ENCODE measurements at places on chromosomes 6 and 20. TPM values are rescaled to one million over a fixed set of nuclear protein-coding genes. Genes with fewer than 3 reads are reported as not detected.
A peak's percentile ranks its signal among the peaks of the same experiment; 100 is the strongest.

The HM13 gene
- 176 TPM for polyA plus RNA-seq

- H3K36me3 ChIP-seq = no peaks in the 10 kb centered on the region
- no peaks in the 10 kb centered on the region for H3K4me1 ChIP-seq
- no peaks in the 10 kb centered on the region for H3K27me3 ChIP-seq
- DNase-seq = no peak
Observed at GRCh38 chr6:93040375-93040774, 379.0 kb downstream of the EPHA7 start.

The PLCB4 gene
- 7.0 TPM for polyA plus RNA-seq

GRCh38 chr6:52144196-52145076 is 41.7 kb upstream of the IL17A start:
- H3K4me3 ChIP-seq = no peak overlapping the region
- H3K36me3 ChIP-seq = no peaks in the 10 kb centered on the region
- peaks cover 5% of the 10 kb centered on the region for H3K27me3 ChIP-seq
- no peak overlapping the region for H3K27ac ChIP-seq
- no peak for DNase-seq
- H3K4me1 ChIP-seq = no peaks in the 10 kb centered on the region

- no peaks in the 10 kb centered on the region for H3K36me3 ChIP-seq
- DNase-seq = peak; percentile 82
- no peak overlapping the region for H3K4me3 ChIP-seq
- no peaks in the 10 kb centered on the region for H3K27me3 ChIP-seq
Observed at GRCh38 chr6:14144678-14145113, 27.1 kb downstream of the CD83 start.

DNA sequence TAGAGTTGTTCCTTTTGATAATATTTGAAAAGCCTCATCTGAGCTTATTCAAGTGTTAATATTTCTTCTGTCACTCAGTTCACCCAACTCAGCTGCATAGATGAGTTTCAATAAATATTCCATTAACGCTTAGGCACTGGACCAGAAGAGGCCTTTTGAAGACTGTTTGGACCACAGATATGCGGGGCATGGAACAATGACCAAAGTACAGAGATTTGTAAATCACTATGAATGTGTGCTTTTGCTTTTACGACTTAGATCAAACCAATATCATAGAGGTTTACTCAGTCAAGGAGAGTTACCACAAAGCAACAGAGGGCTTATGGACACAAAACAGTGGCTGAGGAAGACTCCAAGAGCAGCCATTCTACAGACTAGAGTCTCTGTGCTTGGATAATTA is 99.9 kb downstream of the RTN4IP1 start:
- no peak overlapping the region for H3K4me3 ChIP-seq
- H3K36me3 ChIP-seq = peaks cover 62% of the 10 kb centered on the region
- H3K27ac ChIP-seq = peak overlapping the region; percentile 100
- H3K27me3 ChIP-seq = no peaks in the 10 kb centered on the region
- H3K4me1 ChIP-seq = no peaks in the 10 kb centered on the region

- H3K27me3 ChIP-seq = no peaks in the 10 kb centered on the region
- no peaks in the 10 kb centered on the region for H3K4me1 ChIP-seq
Observed at GRCh38 chr6:54586251-54586650, 260.3 kb upstream of the FAM83B start.

DNA sequence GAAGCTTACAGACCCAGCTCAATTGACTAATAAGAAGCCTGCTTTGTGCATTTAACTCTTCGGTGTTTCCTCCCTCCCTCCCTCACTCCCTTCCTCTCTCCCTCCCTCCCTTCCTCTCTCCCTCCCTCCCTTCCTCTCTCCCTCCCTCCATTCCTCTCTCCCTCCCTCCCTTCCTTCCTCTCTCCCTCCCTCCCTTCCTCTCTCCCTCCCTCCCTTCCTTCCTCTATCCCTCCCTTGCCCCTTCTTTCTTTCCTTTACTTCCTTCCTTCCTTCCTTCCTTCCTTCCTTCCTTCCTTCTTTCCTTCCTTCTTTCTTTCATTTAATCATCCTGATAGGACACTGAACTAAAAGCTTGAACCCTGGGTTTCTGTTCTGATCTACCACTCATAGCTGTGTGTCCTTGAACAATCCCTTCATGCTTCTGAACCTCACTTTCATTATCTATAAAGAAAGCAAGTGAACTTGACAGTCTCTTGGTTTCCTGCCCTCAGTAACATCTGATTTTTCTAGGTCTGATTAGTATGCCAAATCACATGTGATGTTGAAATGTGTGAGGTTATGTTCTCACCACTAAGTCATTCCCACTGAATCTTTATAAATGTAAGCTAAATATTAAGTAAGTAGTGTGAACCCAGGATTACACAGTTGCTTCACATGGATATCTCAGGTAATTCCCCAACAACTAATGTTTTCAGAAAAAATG is 132.3 kb upstream of the BMP2 start:
- no peak for DNase-seq
- no peaks in the 10 kb centered on the region for H3K27me3 ChIP-seq
- H3K4me1 ChIP-seq = no peaks in the 10 kb centered on the region
- H3K27ac ChIP-seq = no peak overlapping the region

DNA sequence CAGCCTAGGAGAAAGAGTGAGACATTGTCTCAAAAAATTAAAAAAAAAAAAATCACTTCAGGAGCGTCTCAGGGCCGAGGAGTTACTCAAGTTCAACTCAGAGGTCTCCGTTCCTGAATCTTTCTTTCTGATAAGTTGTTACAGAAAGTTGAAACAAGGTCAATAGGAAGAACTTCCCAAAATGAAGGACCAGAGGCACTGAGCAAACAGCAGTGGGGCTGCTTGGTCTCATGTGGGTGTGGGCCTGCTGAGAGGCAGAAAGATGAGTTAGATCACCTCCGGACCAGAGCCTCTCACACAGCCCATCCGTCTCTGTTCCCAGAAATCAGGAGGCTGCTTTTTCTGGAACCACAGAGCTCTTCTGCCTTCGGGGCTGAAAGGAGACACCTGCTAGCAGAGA is 12.4 kb downstream of the MDGA1 start:
- H3K4me3 ChIP-seq = no peak overlapping the region
- no peaks in the 10 kb centered on the region for H3K4me1 ChIP-seq
- no peak overlapping the region for H3K27ac ChIP-seq
- DNase-seq = no peak
- no peaks in the 10 kb centered on the region for H3K27me3 ChIP-seq

The TP53RK gene
- polyA plus RNA-seq = 5.4 TPM

GRCh38 chr20:63692436-63693082 is 3.9 kb upstream of the TNFRSF6B start:
- H3K27ac ChIP-seq = no peak overlapping the region
- H3K4me3 ChIP-seq = no peak overlapping the region
- no peaks in the 10 kb centered on the region for H3K27me3 ChIP-seq
- DNase-seq = no peak
- H3K4me1 ChIP-seq = no peaks in the 10 kb centered on the region
- H3K36me3 ChIP-seq = no peaks in the 10 kb centered on the region

DNA sequence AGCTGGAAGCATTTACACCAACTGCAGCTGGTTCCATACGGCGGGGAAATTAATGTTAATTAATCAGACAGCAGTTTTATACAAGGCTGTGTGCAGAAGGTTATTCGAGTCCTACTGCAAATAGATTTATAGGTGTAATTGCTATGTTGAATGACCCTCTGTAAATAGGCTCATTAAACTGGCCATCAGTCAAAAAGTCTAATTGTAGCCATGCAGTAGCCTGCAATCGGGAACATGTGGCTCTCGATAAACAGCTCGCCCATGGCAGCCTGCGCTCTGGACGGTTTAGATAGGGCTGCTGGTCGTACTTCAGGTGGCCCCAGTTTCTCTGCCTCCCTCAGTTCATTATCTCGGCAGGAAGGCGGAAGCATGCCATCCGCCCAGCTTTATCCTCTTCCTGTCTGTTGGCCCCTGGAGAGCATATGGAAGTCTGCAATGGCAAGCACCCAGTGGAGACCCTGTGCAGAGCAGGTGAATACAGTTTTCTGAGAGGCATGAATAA is 143.2 kb downstream of the MBOAT1 start:
- no peaks in the 10 kb centered on the region for H3K4me1 ChIP-seq
- H3K27ac ChIP-seq = no peak overlapping the region
- H3K4me3 ChIP-seq = no peak overlapping the region
- no peaks in the 10 kb centered on the region for H3K36me3 ChIP-seq
- peak; percentile 25 for DNase-seq

The DDO gene
- 1.3 TPM for polyA plus RNA-seq

GRCh38 chr6:79964607-79965081 is 17.3 kb upstream of the ELOVL4 start:
- H3K4me3 ChIP-seq = no peak overlapping the region
- H3K36me3 ChIP-seq = no peaks in the 10 kb centered on the region
- no peaks in the 10 kb centered on the region for H3K4me1 ChIP-seq
- DNase-seq = no peak

DNA sequence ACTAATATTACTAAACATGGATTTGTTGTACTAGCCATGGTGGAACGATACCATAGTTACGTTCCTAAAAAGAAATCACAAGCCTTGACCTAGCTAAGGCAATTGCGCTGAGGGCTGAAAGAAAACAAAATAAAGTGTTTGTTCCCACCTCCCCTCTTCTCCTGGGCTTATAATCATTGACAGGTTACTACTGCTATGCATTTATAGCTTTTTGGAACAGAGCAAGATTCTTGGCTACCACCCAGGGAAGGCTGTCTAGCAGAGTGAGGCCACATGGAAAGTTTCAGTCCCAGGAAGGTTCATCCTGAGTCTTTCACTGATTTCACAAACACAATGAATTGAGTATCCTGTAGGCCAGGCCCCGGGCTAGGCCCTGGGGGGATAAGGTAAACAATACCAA is 84.6 kb downstream of the TMEM170B start:
- H3K36me3 ChIP-seq = no peaks in the 10 kb centered on the region
- no peaks in the 10 kb centered on the region for H3K27me3 ChIP-seq
- H3K27ac ChIP-seq = no peak overlapping the region
- no peak overlapping the region for H3K4me3 ChIP-seq
- DNase-seq = no peak
- no peaks in the 10 kb centered on the region for H3K4me1 ChIP-seq

GRCh38 chr6:39892490-39893129 is 41.7 kb downstream of the MOCS1 start:
- H3K4me1 ChIP-seq = no peaks in the 10 kb centered on the region
- H3K27me3 ChIP-seq = no peaks in the 10 kb centered on the region
- no peak overlapping the region for H3K4me3 ChIP-seq
- no peaks in the 10 kb centered on the region for H3K36me3 ChIP-seq

The GTF3C6 gene
- polyA plus RNA-seq = 38.5 TPM

DNA sequence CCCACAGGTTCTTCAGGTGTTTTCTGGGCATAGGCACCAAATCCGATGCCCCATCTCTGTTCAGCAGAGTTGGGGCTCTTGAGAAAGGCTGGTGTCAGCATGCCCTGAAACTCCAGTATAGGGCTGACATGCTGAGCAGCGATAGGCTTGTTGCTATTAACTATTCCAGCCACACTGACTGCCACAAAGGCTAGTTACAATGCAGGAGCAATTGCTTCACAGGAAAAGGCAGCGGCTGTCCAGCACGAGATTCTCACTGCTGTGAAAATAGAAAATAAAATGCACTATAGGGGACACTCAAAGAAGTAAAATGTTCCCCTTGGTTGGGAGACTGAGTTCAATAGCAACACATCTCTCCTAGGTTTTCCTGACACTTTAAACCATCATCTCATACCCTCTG is 112.4 kb downstream of the BFSP1 start:
- H3K27ac ChIP-seq = no peak overlapping the region
- DNase-seq = no peak
- no peak overlapping the region for H3K4me3 ChIP-seq

- H3K36me3 ChIP-seq = no peaks in the 10 kb centered on the region
- H3K4me1 ChIP-seq = no peaks in the 10 kb centered on the region
- H3K27ac ChIP-seq = no peak overlapping the region
Observed at GRCh38 chr6:12457094-12457493, 166.9 kb downstream of the EDN1 start.

GRCh38 chr6:144581812-144582537 is 296.8 kb downstream of the UTRN start:
- H3K4me1 ChIP-seq = no peaks in the 10 kb centered on the region
- no peaks in the 10 kb centered on the region for H3K27me3 ChIP-seq
- DNase-seq = peak; percentile 31
- H3K27ac ChIP-seq = peak overlapping the region; percentile 87

The PPDPF gene
- 71.4 TPM for polyA plus RNA-seq

- no peak overlapping the region for H3K27ac ChIP-seq
- H3K4me1 ChIP-seq = peaks cover 3% of the 10 kb centered on the region
- DNase-seq = no peak
- peaks cover 28% of the 10 kb centered on the region for H3K36me3 ChIP-seq
- H3K27me3 ChIP-seq = no peaks in the 10 kb centered on the region
Observed at GRCh38 chr6:20448828-20449227, 47.1 kb downstream of the E2F3 start.

The SPATS1 gene
- not detected for polyA plus RNA-seq

DNA sequence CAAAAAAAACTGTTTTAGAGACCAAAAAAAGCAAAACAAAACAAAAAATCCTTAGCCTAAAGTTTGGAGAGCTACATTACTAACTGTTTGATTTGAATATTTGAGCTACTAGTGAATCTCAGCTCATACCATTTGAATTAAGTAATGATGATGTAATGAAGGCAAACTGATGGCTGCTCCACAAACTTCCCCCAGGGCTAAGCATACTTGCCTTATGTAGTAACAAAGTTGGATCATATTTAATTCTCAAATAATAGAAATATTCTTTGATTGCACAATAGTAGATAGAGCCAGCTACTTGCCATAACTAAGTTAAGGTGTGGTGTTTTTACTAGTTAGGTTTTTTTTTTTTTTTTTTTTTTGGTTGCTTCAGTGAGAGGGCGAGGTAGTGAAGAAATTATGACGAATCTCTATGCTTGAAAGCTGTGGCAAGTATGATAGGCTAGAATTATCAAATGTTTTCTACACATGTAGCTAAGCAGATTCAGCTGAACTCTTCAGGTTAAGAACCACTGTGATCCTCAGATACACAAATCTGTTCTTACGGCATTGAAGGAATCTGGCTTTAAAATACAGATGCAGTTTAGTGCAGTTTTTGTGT is 2.9 kb downstream of the RAB32 start:
- peak overlapping the region; percentile 81 for H3K4me3 ChIP-seq
- no peaks in the 10 kb centered on the region for H3K27me3 ChIP-seq
- peaks cover 15% of the 10 kb centered on the region for H3K36me3 ChIP-seq
- H3K27ac ChIP-seq = peak overlapping the region; percentile 79
- DNase-seq = no peak

- H3K27ac ChIP-seq = no peak overlapping the region
- H3K4me3 ChIP-seq = no peak overlapping the region
- DNase-seq = no peak
- no peaks in the 10 kb centered on the region for H3K27me3 ChIP-seq
Observed at GRCh38 chr6:153435787-153436186, 304.7 kb upstream of the RGS17 start.
